GM23338 (cell line): ENCODE measurements at places on chromosomes 2 and 18. TPM values are rescaled to one million over a fixed set of nuclear protein-coding genes. Genes with fewer than 3 reads are reported as not detected.

GRCh38 chr18:9898792-9899549, 13.2 kb downstream of the TXNDC2 start:
- no peaks in the 10 kb centered on the region for H3K36me3 ChIP-seq
- no peak overlapping the region for H3K27ac ChIP-seq
- no peaks in the 10 kb centered on the region for H3K27me3 ChIP-seq

DNA sequence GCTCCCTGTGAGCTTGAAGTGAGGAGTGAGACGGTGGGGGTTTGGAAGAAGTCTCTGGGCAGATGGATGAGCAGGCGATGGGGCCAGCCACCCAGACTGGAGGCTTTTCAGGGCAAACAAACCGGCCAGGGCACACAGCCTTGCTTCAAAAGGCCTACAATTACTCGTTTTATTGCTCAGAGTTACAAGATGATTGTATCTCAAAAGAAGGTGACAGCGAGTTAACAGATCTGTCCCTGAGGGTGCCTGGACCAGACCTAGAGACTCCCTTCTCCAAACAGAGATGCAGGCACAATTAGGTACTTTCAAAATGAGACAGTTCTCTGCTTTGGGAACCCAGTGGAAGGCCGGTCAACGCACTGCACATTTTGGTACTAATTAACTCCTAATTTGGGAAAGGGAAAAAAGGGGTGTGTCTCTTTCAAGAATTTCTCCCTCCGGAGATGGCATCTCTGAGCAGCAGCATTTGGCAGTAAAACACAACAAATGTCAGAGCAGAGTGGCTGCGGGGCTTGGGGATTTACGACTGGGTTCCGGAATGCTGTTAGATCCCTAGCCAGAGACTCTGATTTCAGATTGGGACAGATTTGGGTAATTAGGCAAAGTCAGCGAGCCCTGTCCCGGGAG, 226.7 kb downstream of the TTC32 start:
- DNase-seq, result no peak
- H3K4me3 ChIP-seq, result no peak overlapping the region
- no peaks in the 10 kb centered on the region for H3K27me3 ChIP-seq

DNA sequence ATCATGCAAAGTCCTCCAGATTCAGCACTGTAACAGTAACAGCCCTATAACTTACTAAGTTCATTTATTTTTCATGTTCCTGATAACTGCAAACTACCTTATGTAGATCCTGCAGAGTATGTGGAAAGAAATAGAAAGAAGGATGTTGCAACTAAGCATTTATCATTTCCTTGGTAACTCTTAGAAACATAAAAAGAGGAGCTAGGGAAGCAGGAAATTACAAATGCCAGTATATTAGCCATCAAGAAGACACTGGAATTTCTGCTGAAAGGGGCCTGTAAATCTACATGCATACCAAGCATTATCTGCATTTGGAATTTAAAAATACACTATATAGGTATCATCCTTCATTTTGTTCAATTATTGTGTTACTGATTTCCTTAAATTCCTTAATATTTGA, 66.8 kb downstream of the PDE11A start:
- no peaks in the 10 kb centered on the region for H3K27me3 ChIP-seq
- H3K27ac ChIP-seq, result no peak overlapping the region
- 0 out of 2 replicates have a peak, but pooled peaks cover 3% of the 10 kb centered on the region for H3K4me1 ChIP-seq
- H3K4me3 ChIP-seq, result no peak overlapping the region

DNA sequence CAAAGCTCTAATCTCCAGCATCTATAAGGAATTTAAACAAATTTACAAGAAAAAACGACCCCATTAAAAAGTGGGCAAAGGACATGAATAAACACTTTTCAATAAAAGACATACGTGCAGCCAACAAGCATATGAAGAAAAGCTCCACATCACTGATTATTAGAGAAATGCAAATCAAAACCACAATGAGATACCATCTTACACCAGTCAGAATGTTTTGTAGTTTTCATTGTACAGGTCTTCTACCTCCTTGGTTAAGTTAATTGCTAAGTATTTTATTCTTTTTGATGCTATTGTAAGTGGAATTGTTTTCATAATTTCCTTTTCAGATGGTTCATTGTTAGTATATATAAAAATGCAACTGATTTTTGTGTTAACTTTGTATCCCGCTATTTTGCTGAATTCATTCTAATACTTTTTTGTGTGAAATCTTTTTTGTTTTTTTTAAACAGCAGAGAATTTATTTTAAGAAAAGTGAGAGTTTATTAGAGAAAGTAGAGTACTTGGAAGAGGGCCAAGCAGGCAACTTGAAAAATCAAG, 40.7 kb downstream of the SLC39A10 start:
- DNase-seq, result no peak
- H3K27ac ChIP-seq, result no peak overlapping the region

DNA sequence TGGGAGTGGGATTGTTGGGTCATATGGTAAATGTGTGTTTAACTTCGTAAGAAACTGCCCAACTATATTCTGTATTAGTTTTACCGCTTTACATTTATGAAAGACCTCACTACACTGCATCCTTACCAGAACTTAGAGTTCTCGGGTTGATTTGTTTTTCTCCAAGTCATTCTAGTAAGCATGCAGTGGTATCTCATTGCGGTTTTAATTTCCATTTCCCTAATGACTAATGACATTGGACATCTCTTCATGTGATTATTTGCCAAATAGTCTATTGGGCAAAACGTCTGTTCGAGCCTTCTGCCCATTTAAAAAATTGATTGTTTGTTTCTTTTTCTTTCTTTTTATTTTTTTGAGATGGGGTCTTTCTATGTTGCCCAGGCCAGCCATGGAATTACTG, 6.8 kb downstream of the FBLN7 start:
- no peak for DNase-seq
- peaks cover 4% of the 10 kb centered on the region; the same call in 1 of the 2 replicates for H3K4me1 ChIP-seq
- peaks cover 29% of the 10 kb centered on the region for H3K27me3 ChIP-seq
- no peak overlapping the region for H3K27ac ChIP-seq

DNA sequence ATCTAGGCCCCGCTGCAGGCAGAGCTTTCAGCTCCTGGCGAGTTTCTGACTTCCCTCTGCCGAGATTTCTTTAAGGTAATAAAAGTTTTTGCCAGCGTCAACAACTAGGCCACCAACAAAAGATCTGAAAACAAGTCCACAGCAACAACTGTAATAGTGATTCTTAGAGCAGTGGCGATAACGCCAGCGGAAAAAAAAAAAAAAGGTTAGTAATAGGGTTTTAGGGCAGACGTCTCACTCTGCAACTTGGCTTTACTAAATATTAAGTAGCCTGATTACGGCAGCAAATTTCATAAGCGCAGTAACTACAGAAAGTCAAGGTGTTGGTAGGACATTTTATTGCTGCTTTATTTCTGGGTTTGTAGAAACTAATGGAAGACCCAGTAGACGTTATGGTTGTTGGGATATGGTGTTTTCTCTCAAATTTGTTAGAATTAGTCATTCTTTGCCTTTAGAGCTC, 481 bp downstream of the SLC30A6 start:
- H3K27ac ChIP-seq, result peak overlapping the region; percentile 67
- H3K36me3 ChIP-seq, result no peaks in the 10 kb centered on the region; the same call in 1 of the 2 replicates

DNA sequence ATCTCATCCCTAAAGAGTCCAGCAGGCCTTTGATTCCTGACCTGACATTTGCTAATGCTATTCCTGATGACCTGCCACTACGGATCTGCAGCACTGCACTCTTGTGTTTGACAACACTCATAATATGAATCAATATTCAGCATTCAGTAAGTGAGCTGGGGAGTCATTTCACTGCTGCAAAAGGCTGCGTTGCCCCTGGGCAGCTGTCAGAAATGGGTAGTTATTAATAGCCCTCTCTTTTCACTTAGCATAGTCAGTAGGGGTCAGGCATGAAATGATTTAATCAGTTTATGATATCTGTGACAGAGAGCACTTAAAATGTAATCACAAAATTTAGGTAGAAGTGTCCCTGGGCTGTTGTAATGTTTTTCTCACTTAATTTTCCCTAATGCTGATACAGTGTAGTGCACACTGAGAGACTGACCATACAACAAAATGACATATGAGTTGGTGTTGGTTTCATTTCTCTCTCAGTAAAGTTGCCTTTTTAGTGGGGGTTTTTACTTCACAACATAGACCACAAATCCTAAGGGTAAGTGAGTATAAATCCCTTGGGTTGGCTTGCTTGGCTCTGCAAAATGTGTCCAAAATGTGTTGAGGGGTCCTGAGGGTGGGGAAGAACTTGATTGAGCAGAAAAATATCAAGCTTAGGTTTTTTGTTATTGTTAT, 184.8 kb downstream of the CAMKMT start:
- peaks cover 71% of the 10 kb centered on the region for H3K4me1 ChIP-seq
- H3K36me3 ChIP-seq, result no peaks in the 10 kb centered on the region
- H3K27ac ChIP-seq, result no peak overlapping the region; the same call in 1 of the 2 replicates
- no peak for DNase-seq

DNA sequence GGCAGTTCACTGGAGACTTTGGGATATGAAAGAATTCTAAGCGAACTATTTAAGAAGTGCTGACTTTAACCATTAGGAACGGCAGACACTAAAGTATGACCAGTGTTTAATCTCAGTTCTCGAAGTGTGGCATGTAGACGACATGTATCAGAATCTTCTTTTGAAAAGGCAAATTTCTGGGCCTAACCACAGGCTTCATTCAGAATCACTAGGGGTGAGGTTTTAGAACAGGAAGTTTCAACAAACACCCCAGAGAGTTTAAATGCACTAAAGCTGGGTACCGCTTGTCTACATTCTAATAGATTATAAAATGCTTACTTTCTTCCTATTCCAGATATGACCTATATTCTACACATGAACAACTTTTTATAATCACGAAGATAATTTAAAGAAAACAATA, 180.3 kb downstream of the ANKRD44 start:
- H3K27me3 ChIP-seq, result no peaks in the 10 kb centered on the region
- DNase-seq, result no peak
- no peaks in the 10 kb centered on the region for H3K36me3 ChIP-seq
- H3K4me1 ChIP-seq, result no peaks in the 10 kb centered on the region
- H3K4me3 ChIP-seq, result no peak overlapping the region
- H3K27ac ChIP-seq, result no peak overlapping the region

DNA sequence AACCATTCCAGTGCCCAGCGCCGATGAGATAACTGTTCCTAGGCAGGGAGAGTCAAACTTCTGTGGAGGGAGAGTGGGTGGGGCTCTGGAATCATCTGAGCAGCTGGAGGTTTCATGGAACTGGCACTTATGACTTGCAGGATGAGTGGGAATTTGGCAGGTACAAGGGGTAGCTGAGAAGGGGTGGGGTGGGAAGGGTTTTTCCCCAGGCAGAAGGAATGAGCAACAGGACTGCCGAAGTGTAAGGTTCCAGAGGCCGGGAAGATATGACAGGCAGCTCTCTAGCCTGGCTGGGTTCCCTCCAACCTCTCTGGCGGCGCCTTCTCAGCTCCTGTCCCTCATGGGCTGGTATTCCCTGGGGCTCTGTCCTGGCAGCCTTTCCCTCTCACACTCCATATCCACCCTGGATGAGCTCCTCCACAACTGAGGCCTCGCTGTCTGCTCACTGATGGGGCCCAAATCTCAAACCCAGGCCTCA, 2.5 kb upstream of the TET3 start:
- H3K36me3 ChIP-seq, result no peaks in the 10 kb centered on the region; the same call in 1 of the 2 replicates
- no peak overlapping the region for H3K27ac ChIP-seq
- peaks cover 47% of the 10 kb centered on the region for H3K4me1 ChIP-seq
- H3K4me3 ChIP-seq, result peak overlapping the region; percentile 69

DNA sequence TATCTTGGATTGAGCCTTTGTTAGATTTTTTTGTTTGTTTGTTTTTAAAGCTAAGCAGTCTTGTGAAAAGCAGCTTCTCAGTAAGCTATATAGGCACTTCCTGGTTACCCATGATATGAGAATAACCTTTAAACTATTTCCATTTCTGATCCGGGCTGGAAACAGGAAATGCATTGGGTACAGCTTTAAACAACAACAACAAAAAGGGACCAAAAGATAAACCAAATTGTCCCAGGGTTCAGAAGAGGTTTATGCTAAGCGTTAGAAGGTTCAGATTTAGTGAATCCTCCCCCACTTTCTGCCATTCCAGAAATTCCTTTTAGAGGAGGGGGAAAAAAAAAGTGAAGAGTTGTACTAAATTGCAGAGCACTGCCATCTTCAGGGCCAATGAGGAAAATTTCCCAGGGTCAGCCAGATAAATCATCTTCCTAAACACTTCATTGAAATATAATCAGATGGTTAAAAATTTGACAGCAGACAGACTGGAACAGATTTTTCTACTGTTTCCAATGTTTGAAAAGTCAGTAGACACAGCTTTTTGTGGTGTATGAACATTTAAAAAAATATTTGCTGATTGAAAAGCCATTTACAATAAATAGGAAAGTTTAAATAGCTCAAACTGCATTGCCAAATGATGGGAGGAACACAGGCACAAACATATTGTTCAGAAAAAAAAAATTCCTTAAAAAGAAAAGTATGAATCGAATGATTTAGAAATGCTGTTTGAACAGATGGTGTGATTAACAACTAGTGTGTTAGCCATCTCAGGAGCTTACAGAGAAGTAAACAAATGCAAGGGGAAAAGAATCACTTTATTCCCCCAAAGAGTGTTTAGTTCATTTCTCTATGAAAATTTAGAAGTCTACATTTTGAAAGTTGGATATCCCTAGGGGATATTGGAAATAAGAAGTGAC, 189.9 kb upstream of the TANK start:
- no peaks in the 10 kb centered on the region for H3K4me1 ChIP-seq
- peak; percentile 95 for DNase-seq
- peak overlapping the region; percentile 73 for H3K27ac ChIP-seq
- H3K4me3 ChIP-seq, result no peak overlapping the region
- no peaks in the 10 kb centered on the region for H3K27me3 ChIP-seq

GRCh38 chr2:58137856-58138255, 91.2 kb downstream of the VRK2 start:
- H3K36me3 ChIP-seq, result no peaks in the 10 kb centered on the region; the same call in 1 of the 2 replicates
- H3K4me1 ChIP-seq, result no peaks in the 10 kb centered on the region
- no peaks in the 10 kb centered on the region for H3K27me3 ChIP-seq
- H3K27ac ChIP-seq, result no peak overlapping the region

DNA sequence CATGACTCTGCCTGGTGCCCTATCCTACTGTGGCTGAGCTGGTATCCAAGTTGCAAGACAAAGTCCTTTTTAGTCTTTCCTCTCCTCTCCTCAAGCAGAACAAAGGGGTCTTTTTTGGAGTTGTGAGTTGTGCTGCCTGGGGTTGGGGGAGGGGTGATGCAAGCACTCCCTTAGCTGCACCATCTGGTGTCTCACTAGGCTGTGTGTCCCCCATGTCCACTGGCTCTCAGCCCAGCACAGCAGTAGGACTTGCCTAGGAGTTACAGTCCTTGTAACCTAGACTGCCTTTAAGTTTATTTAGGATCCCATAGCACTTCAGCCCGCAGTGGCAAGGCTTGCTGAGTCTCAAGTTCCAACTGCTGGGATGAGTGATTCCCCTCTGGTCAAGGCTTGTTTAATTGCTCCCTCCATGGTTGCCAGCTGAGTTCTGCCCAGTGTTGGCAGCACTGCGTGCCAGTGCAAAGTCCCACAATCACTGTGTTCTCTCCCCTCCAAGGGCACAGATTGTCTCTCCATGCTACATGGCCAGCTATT, 13.2 kb upstream of the ILKAP start:
- H3K36me3 ChIP-seq, result no peaks in the 10 kb centered on the region
- H3K27me3 ChIP-seq, result no peaks in the 10 kb centered on the region
- no peaks in the 10 kb centered on the region for H3K4me1 ChIP-seq

- H3K27me3 ChIP-seq, result no peaks in the 10 kb centered on the region
- H3K27ac ChIP-seq, result no peak overlapping the region
- H3K4me3 ChIP-seq, result no peak overlapping the region
- no peak for DNase-seq
- H3K36me3 ChIP-seq, result no peaks in the 10 kb centered on the region
Measured at GRCh38 chr18:29531746-29532145, 1354.8 kb upstream of the CDH2 start.

SCYGR6 gene
- not detected in 2 replicates for total RNA-seq

ANKRD44 gene
- 0.56 and 1.7 TPM in 2 replicates for total RNA-seq

MYO3B gene
- 0.19 and 0.42 TPM in 2 replicates for total RNA-seq

GATA6 gene
- total RNA-seq, result not detected in 2 replicates

LRRC30 gene
- not detected in 2 replicates for total RNA-seq

NFATC1 gene
- 5.0 and 6.4 TPM in 2 replicates for total RNA-seq

ANKRD30B gene
- not detected in 2 replicates for total RNA-seq

ST8SIA3 gene
- 2.2 and 2.9 TPM in 2 replicates for total RNA-seq

HAAO gene
- total RNA-seq, result 0.97 and 2.6 TPM in 2 replicates

PLCD4 gene
- 0.80 TPM in 1 of 2 replicates, not detected in the other for total RNA-seq
